Activated T-helper 2 cell treated with anti-CD3 and anti-CD28 coated beads, Interferon-gamma antibody, Interleukin-2, Interleukin-4, amounts not matched to agents 10 μg/mL and 5 μg/mL and 100 μg/mL, durations not matched to agents 14 hours and 24 hours and 36 hours (primary cell): ENCODE measurements at places on chromosomes 6 and 20. TPM values are rescaled to one million over a fixed set of nuclear protein-coding genes. Genes with fewer than 3 reads are reported as not detected.
A peak's percentile ranks its signal among the peaks of the same experiment; 100 is the strongest.

DNA sequence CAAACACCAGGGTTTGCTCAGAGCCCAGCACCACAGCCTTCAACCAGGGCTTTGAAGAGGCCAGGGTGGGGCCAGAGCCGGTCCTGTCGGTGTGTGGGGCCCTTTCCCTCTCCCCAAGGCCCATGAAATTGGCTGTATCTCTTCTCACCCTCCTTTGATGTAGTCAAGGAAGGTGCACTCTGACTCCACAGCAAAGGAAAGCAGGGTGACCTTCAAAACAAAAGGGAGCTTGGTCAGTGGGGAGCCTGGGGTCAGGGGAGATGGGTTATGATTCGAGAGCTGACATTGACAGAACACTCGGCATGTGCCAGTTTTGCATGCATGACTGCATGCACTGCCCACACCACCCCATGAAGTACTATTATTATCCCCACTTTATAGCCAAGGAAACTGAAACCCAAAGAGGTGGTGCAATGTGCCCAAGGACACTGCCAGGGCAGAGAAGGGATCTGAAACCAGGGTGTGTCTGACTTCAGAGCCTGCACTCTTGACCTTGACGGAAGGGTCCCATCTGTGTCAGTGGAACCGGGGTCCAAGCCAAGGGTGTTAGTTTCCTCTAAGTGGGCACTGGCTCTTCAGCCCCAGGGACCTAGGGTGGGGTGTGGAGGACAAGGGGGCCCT, 55.4 kb downstream of the RAB44 start:
- H3K27ac ChIP-seq, result peak overlapping the region; percentile 34
- no peaks in the 10 kb centered on the region for H3K27me3 ChIP-seq
- DNase-seq, result no peak
- no peaks in the 10 kb centered on the region for H3K36me3 ChIP-seq

DNA sequence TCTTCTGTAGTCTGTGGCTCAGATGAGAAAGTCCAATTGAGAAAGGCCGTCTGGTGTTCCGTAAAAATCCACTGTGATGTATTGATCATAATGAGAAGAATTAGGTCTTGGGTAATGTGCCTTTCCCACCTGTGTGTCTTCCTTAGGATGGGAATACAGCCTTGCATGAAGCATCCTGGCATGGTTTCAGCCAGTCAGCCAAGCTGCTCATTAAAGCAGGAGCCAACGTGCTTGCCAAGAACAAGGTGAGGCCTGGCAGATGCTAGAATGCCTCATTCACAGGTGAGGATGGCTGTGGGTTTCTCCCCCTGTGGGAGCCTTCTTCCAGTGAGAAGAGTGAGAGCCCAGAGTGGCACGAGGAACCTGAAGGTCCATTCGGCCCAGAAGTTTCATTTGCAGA, 32.7 kb downstream of the LYRM2 start:
- H3K27ac ChIP-seq, result no peak overlapping the region
- H3K36me3 ChIP-seq, result no peaks in the 10 kb centered on the region
- H3K4me3 ChIP-seq, result no peak overlapping the region
- no peaks in the 10 kb centered on the region for H3K4me1 ChIP-seq
- no peaks in the 10 kb centered on the region for H3K27me3 ChIP-seq

DNA sequence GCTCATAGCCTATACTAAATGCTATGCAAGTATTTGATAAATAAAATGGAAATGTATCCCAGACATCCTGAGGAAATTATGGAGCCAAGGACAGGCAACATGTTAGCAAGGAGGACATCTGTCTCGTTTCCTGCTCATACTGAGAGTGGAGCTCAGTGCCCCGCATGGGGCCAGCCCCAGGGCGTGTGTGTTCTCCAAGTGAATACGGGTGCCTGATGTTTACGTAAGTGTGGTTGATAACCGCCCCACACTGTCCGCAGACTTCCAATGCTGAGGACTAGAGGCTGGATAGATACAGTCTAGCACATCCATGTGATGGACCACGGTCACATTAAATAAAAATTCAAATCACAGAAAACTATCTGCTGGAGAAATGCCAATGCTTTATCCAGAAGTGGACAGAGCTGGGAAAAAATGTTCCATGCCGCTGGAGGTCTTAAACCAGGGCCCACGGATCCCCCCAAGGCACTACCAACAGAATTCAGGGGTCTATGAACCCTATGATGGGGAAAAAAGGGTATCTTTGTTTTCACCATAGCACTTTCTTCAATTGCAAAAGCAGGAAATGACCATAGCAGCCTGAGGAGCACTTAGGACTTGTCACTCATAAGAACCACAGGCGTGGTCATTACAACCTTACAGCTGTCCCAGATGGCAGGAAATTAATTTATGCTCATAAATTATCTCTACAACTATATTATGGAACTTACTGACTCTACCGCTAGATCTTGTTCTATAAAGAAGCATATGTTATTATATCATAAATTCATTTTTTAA, 24.9 kb downstream of the TGM2 start:
- no peaks in the 10 kb centered on the region for H3K36me3 ChIP-seq
- DNase-seq, result no peak
- H3K4me3 ChIP-seq, result no peak overlapping the region
- no peaks in the 10 kb centered on the region for H3K27me3 ChIP-seq
- no peak overlapping the region for H3K27ac ChIP-seq

DNA sequence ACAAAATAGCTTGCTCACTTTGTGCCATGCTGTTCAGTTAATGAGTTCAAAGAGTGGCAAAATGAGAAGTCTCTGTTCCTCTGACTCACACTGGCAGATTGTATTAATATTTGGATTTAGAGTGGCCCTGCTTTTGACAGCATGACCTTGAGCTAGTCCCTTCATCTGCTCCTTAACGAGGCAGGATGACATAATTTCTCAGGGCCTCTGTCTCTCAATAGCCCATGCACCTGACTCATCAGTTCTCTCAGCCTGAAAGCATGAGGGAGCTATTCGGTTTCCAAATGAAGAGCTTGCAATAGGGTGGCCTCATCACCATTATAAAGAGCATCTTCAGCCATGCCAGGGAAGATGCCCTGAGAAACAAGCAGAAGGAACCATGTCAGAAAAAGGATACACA, 38.2 kb downstream of the CAP2 start:
- H3K4me1 ChIP-seq, result no peaks in the 10 kb centered on the region
- no peak for DNase-seq
- H3K27me3 ChIP-seq, result no peaks in the 10 kb centered on the region
- no peaks in the 10 kb centered on the region for H3K36me3 ChIP-seq
- no peak overlapping the region for H3K27ac ChIP-seq

PACRG gene
- not detected in 2 replicates for total RNA-seq

GRCh38 chr6:106870824-106871717, 103.5 kb downstream of the CD24 start:
- no peaks in the 10 kb centered on the region for H3K36me3 ChIP-seq
- no peaks in the 10 kb centered on the region for H3K4me1 ChIP-seq
- no peak for DNase-seq
- no peak overlapping the region for H3K4me3 ChIP-seq

DNA sequence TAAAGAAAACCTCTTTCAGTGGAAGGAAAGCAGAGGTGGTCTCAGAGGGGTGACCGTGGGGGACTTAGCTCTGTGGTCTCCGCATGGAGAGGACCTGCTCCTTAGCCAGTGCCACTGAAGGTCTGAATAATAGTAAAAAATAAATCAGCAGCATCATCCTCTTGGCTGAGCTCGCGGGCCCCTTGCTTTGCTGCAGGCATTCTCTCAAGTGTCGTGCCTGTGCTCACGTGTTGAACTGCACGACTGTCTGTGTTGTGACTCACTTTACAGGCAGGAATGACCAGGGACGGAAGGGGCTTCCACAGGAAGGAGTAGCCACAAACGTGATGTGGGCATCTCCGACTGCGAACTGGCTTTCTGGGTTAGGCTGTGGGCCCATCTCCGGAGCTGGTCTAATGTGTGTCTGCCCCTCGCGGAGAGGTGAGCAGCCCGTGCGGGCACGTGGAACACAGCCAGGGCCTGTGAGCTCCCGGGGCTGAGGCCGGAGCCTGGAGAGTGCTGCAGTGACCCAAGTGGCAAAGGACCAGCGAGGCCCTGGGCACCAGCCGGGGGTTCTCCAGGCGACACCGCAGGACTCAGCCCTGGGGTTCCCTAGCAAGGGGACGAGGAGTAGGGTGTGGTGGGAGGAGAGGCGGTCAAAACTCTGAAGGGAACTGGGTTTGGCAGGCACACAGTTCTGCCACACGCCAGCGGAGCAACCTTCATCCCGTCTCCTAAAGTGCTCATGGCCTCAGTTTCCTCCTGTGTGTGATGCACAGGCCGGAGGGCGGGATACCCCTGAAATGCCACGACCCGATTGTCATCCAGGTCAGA, 89.2 kb downstream of the RAMACL start:
- H3K27me3 ChIP-seq, result no peaks in the 10 kb centered on the region
- DNase-seq, result no peak
- peaks cover 10% of the 10 kb centered on the region for H3K4me1 ChIP-seq
- H3K27ac ChIP-seq, result no peak overlapping the region

DNA sequence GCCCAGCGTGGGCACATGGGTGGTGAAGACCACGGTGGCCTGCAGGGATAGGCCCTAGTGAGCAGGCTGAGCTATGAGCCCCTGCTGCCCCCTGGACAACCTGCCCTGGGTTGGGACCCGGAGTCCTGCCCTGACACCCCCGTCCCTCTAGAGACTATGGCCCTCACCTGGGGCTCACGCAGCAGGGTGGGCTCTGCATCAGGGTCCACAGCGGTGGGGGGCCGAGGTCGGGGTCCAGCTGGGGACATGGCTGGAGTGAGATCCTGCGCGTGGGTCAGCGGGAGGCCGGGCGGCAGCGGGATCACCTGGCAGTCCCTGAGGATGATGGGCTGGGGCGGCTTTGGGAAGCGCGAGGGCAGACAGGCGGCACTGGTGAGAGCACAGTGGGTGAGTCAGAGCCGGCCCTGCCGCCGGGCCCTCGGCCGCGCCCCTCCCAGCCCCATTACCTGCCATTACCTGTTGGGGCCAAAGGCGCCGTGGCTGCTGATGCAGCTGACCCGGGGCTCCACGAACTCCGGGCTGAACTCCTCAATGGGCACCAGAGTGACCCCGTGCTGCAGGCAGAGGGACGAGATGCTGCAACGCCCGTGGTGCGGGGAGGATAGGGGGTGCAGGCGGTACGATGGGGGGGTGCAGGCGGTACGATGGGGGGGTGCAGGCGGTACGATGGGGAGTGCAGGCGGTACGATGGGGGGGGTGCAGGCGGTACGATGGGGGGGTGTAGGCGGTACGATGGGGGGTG, 27.9 kb downstream of the ADRM1 start:
- no peaks in the 10 kb centered on the region for H3K36me3 ChIP-seq
- no peak overlapping the region for H3K27ac ChIP-seq
- H3K4me3 ChIP-seq, result no peak overlapping the region
- no peaks in the 10 kb centered on the region for H3K27me3 ChIP-seq

- no peak overlapping the region for H3K4me3 ChIP-seq
- no peak overlapping the region for H3K27ac ChIP-seq
- no peaks in the 10 kb centered on the region for H3K27me3 ChIP-seq
- DNase-seq, result no peak
- no peaks in the 10 kb centered on the region for H3K4me1 ChIP-seq
These were observed 169.1 kb upstream of the PTCHD4 start for GRCh38 chr6:48280035-48280620.

DNA sequence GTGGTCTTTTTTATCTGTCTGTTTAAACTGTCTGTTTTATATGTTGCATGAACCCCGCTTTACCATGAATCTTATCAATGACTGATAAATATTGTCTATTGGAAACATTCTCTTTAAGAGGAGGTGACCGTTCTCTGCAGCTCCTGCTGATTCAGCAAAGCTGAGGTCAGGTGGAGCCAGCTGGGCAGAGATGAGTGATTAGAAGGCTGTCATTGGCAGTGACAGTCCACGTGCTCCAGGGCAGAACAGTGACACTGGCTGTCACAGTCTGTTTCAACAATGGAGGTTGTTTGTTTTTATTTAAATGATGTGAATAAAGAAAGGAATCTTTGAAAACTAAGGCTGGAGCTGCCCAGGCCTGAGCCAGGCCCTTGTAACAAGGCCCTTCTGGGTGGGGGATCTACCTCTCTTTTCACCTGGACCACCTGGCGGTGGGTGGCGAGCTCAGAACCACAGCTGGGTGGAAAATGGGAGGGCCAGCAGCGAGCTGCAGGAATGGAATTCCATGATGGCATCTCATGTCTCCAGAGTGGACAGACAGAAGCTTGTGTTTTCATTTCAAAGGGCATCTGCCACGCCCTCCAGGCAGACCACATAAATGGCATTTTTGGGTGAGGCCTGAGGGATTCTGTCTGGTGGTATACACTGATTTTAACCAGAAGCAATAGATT, 12.6 kb downstream of the SYNJ2 start:
- H3K36me3 ChIP-seq, result peaks cover 9% of the 10 kb centered on the region
- no peak overlapping the region for H3K4me3 ChIP-seq
- DNase-seq, result no peak
- H3K27ac ChIP-seq, result no peak overlapping the region
- H3K4me1 ChIP-seq, result peaks cover 34% of the 10 kb centered on the region

FRK gene
- total RNA-seq, result 0.02 and 0.05 TPM in 2 replicates

DNA sequence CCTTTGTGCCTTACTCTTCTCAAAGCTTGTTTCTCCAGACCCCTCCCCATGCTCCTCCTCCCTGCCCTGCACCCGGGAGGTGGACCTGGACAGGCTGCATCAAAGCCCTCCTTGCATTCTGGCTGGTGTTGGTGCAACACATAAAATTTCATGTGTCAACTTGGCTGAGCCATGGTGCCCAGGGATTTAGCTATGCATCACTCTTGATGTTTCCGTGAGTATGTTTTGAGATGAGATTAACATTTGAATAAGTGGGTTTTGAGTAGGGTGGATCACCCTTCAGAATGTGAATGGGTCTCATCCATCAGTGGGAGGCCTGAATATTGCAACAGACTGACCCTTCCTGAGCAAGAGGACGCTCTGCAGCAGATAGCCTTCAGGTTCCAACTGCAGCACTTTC, 4.4 kb upstream of the OCSTAMP start:
- H3K4me1 ChIP-seq, result peaks cover 74% of the 10 kb centered on the region
- no peak overlapping the region for H3K27ac ChIP-seq
- no peak overlapping the region for H3K4me3 ChIP-seq
- H3K27me3 ChIP-seq, result no peaks in the 10 kb centered on the region
- H3K36me3 ChIP-seq, result no peaks in the 10 kb centered on the region

LGSN gene
- total RNA-seq, result not detected in 2 replicates

GRCh38 chr6:10511477-10511876, 9.7 kb upstream of the GCNT2 start:
- H3K27ac ChIP-seq, result no peak overlapping the region
- H3K36me3 ChIP-seq, result no peaks in the 10 kb centered on the region
- H3K4me3 ChIP-seq, result no peak overlapping the region
- no peak for DNase-seq
- H3K4me1 ChIP-seq, result no peaks in the 10 kb centered on the region

RBPJL gene
- total RNA-seq, result not detected in 2 replicates

GRM1 gene
- total RNA-seq, result not detected in 2 replicates
